ENCODE measurements at places on chromosomes 12 and 14. TPM values are rescaled to one million over a fixed set of nuclear protein-coding genes. Genes with fewer than 3 reads are reported as not detected.

Gene PRKD1
- 30.3 TPM for total RNA-seq

Gene GYS2
- not detected for total RNA-seq

Gene ALX1
- 0.52 TPM for total RNA-seq

Gene HCAR1
- 0.52 TPM for total RNA-seq

Gene TRAF3
- total RNA-seq: 5.7 TPM

Gene COX8C
- not detected for total RNA-seq

Gene MMP17
- 6.3 TPM for total RNA-seq

Gene TCP11L2
- 50.6 TPM for total RNA-seq

Gene FAIM2
- total RNA-seq: 1.6 TPM

Gene WDHD1
- 9.4 TPM for total RNA-seq

Gene APOF
- not detected for total RNA-seq

Gene KITLG
- 14.6 TPM for total RNA-seq

Gene CDCA3
- total RNA-seq: 3.1 TPM

Gene C12orf50
- total RNA-seq: not detected

Gene TRIM9
- total RNA-seq: 1.0 TPM

Gene GPRC5D
- not detected for total RNA-seq

Gene IPO4
- total RNA-seq: 32.9 TPM

Gene GPR132
- 1.6 TPM for total RNA-seq

Gene RFLNA
- total RNA-seq: 2.6 TPM

Gene GPR84
- not detected for total RNA-seq

Gene OTUB2
- 1.0 TPM for total RNA-seq

Gene ACOT6
- total RNA-seq: not detected

Gene A2M
- 244 TPM for total RNA-seq

Gene GSG1
- total RNA-seq: 6.8 TPM

Gene TMEM63C
- total RNA-seq: 3.1 TPM

Gene PITPNM2
- 3.1 TPM for total RNA-seq

Gene KIF26A
- total RNA-seq: 6.3 TPM

Gene PHETA1
- total RNA-seq: 2.6 TPM

Gene EPYC
- total RNA-seq: 0.52 TPM

Gene ENDOU
- total RNA-seq: 1.0 TPM

Gene CABP1
- total RNA-seq: 0.52 TPM

Gene ASCL1
- not detected for total RNA-seq

Gene DCD
- total RNA-seq: not detected

Gene ZNF385A
- total RNA-seq: 3.7 TPM

Gene IL31
- not detected for total RNA-seq
